ENCODE measurements at places on chromosomes 7 and 10. TPM values are rescaled to one million over a fixed set of nuclear protein-coding genes. Genes with fewer than 3 reads are reported as not detected.

GRCh38 chr7:150323682-150324372 is 482 bp upstream of the ACTR3C start:
- no peak for DNase-seq

GRCh38 chr7:94594882-94595281 is 61.1 kb downstream of the SGCE start:
- no peak for DNase-seq

Gene SFRP5
- total RNA-seq: not detected

DNA sequence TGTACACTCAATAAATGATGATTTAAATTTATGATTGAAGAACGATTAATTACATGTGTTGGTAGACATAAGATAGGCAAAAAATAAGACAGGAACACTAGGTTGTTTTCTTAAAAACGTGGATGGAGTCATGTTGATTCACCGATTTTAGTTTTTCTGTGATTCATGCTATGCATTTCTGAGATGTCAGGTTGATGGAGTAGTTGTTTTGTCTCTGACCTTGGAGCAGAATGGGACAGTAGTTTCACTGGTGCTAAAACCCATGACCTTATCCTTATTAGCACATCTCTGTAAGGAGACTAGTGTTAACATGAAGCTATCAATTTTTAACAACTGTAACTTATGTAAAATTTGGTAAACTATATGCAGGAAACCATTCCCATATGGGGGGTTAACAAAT is 611.6 kb upstream of the FZD8 start:
- DNase-seq: no peak

Gene PSTK
- total RNA-seq: 18.1 TPM

Gene PLPP4
- total RNA-seq: 0.90 TPM

GRCh38 chr10:112801004-112801403 is 149.0 kb upstream of the TCF7L2 start:
- DNase-seq: no peak

DNA sequence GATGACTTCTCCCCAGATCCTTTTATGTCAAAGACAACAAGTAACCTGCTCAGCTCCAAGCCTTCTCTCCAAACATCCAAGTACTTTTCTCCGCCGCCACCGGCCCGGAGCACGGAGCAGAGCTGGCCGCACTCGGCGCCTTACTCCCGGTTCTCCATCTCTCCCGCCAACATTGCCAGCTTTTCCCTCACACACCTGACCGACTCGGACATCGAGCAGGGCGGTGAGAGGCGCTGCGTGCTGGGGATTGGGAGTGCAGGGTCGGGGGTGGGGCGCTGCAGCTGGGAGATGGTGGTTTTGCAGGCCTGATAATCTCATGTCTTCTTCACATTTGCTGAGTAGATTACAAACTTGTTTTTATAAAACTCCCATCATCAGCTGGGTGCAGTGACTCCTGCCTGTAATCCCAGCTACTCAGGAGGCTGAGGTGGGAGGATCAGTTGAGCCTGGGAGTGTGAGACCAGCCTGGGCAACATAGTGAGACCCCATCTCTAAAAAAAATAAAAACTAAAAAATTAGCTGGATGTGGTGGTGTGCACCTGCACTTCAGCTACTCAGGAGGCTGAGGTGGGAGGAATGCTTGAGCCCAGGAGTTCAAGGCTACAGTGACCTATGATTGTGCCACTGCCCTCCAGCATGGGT is 7.2 kb upstream of the BHLHA15 start:
- no peak for DNase-seq

- peak; percentile 73 for DNase-seq
Observed at GRCh38 chr7:155490697-155491628, 33.0 kb downstream of the EN2 start.

- no peak for DNase-seq
Observed at GRCh38 chr7:113824117-113824823, 94.5 kb downstream of the PPP1R3A start.

- DNase-seq: no peak
Observed at GRCh38 chr7:124376111-124376510, 343.2 kb upstream of the TMEM229A start.

- DNase-seq: no peak
Observed at GRCh38 chr10:49521062-49521461, 17.9 kb downstream of the ERCC6 start.

Gene RASA4B
- total RNA-seq: 0.99 TPM

Gene RFC2
- total RNA-seq: 66.0 TPM

All from neural progenitor cell (in vitro differentiated cells).